Dermis microvascular lymphatic vessel endothelial cell (primary cell): ENCODE measurements at places on chromosomes 4 and X.

DNA sequence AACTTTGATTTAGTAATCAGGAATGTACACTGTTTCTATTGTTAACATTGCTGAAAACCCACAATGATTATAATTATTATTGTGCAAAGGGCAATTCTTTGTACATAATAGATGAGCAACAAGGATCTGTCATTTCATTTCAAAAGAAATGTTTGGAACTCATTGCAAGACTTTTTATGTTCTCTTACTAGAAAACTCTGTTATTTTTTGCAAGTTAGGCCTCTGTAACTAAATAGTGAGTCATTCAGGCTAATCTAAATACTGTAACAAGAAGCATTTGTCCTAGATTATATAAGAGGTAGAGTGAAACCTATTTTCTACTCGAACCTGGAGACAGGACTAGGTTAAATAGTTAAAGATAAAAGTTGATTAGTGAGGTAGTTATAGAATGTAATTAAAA is 93.2 kb upstream of the FAM47B start:
- no peak for DNase-seq

GRCh38 chrX:54817220-54817820 is 9.8 kb downstream of the MAGED2 start:
- DNase-seq = no peak

DNA sequence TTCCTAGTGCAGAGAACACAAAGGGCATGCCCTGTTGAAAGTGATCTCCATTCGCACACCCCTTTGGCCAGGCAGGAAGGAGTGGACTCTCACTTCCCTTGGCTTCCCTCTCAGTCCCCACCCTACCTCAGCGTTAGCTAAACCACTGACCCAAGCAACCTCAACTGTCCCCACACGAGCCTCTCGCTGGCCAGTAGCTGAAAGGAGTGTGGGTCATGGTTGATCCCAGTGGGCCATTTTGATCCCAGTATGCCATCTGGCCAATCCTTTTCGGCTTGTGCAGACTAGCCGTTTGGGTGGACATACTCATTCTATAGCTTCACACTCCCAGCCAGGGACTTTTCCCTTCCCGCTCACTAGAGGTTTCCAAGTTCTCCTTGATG is 24.4 kb upstream of the BCORL1 start:
- no peak for DNase-seq

GRCh38 chr4:153764601-153765368 is 5.0 kb upstream of the RNF175 start:
- no peak for DNase-seq

DNA sequence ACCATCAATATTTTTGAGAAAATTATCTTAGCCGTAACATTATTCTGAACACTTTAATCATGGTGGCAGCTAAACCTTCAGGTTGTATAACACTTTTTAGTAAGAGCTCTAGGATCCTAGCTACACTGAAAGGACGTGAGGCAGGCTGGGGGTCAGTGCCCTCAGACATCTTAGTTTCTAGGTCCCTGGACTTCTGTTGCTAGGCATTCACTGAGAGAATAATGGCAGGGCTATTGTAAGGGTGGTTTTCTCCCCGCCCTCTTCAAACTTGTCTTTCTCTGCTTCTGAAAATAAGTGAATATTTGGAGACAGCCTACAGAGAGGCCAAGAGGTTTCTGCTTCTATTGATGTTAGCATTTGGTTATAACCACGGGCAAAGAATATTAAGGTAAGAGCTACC is 15.4 kb upstream of the MMRN1 start:
- no peak for DNase-seq

- no peak for DNase-seq
Observed at GRCh38 chr4:16253127-16253960, 27.1 kb upstream of the TAPT1 start.

DNA sequence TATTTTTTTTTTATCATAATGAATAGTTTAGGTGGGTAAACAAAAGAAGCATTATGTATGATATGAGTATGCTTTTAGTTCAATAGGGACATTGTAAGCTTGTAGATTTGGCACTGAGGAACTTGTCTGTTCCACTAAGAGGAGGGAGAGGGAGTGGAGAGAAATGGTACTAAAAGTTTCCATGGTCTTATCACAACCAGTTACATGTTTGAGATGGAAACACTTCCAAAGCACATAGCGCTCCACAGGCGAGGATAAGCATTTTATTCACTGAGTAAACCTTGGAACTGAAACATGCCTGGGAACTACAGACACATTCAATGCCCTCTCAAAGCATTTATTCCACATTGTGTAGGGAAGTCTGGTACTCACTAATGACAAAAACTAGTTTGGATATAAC is 15.5 kb downstream of the MYOZ2 start:
- no peak for DNase-seq
